ENCODE measurements at places on chromosomes 7 and 10. TPM values are rescaled to one million over a fixed set of nuclear protein-coding genes. Genes with fewer than 3 reads are reported as not detected.
A peak's percentile ranks its signal among the peaks of the same experiment; 100 is the strongest.

DNA sequence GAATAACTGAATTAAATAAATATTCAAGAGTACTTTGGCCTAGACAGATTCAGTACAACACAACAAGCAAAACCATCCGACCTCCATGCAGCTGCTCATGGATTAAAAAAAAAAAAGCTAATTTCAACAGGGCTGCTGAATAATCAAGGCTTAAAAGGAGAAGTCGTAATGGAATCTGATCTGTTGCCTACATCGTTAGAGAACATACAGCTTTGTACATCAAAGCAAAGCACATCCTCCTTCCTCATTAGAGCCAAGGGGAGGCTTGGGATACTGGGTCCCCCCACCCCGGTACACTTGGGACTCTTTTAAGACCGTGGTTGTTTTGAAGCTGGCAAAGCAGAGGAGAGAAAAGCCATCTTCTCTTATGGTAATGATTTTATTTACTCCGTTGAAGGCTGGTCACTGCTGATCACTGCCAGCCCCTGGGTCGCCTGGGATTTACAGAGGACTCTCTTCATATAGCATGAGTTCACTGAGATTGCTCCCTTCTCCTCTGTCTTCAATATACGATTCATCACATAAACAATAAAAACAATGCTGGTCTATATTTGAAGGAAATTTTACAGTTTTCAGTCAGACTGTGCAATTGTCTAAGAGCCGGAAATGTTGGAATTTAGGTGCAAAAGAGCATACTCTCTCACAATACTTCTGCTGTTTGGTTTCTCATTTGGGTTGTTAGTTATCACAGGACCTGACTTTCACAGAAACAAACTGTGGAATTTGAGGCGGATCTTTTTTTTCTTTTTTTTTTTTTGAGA, 148.8 kb downstream of the FAM107B start:
- no peak for DNase-seq

DNA sequence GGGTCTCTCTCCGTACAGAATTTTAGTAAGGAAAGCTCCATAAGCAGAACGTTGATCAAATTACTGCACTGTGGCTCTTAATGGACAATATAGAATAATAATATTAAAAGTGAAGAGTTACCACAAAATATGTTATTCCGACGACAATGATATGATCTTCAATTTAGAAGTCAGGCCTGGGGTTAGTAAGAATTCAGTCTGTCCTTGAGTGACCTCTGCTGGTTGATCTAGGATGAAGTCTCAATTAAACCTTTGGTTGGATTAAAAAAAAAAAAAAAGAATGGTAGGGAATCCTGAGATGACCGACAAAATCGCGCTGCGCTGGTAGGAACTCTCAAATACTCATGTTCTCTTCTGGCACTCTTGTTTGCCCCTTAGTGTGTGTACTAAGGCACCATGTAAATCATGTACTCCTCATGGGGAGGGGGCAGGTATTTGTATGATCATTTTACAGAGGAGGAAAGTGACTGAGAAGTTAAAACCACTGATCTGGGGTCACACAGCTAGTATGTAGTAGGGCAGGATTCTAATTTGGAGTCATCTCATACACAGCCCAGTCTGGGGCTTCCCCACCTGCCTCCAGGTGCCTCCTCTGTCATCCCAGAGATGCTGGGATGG, 161.3 kb upstream of the NPVF start:
- peak; percentile 9 for DNase-seq

DNA sequence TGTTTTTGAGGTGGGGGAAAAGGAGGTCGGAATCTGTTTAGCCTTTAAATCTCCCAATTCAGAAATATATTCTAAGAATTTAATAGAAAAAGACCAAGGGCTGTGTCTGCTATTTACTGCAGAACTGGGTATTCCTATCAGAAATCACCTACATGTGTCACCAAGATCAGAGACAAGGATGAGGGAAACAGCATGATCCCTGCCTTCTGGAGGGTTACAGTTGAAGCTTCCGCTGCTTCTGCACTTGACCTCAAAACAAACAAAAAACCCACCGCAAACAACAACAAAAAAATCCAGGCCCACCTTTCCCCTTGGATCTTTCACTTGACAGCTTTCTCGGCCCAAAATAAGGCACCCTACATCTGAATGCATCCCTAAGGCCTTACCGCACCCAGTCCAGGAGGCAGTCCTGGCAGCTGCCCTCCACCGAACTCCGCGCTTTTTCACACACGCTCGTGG, 750 bp upstream of the CDK14 start:
- DNase-seq, result no peak

GRCh38 chr7:121280656-121281055, 48.1 kb upstream of the WNT16 start:
- no peak for DNase-seq

GRCh38 chr7:37119296-37119860, 329.3 kb downstream of the ELMO1 start:
- no peak for DNase-seq

DNA sequence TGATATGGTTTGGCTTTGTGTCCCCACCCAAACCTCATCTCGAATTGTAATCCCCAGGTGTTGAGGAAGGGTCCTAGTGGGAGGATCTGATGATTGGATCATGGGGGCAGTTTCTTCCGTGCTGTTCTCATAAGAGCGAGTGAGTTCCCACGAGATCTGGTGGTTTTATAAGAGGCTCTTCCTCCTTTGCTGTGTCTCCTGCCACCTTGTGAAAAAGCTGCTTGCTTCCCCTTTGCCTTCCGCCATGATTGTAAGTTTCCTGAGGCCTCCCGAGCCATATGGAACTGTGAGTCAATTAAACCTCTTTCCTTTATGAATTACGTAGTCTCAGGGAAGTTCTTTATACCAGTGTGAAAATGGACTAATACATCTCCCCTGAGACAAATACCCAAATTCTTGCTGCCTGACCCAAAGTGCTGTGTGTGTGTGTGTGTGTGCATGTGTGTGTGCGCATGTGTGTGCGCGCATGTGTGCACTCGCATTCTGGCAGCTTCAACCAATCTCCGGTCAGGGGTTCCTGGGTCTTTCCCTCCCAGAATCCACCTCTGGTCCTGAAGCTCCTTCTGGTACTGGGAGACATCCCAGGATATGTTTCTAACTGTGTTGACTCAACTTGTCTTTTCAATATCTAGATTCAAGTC, 98.1 kb upstream of the LRRC4 start:
- DNase-seq, result no peak

DNA sequence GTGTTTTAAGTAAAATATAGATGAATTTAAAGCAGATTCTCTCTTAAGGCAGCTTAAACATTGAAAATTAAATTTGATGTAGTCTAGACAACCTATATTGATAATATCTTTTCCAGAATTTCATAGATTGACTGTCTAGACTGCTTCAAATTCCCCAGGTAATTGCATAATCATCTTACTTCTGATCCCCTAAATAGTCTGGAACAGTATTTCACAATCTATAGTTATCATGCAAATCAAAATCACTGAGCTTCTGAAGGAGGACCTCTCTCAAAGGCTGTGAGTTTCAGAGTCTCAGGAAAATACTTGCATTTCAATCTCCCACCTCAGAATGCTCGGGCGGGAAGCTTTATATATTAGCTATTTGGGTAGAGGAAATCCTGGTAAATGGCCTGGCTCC, 87.3 kb downstream of the SEMA3A start:
- DNase-seq, result no peak

DNA sequence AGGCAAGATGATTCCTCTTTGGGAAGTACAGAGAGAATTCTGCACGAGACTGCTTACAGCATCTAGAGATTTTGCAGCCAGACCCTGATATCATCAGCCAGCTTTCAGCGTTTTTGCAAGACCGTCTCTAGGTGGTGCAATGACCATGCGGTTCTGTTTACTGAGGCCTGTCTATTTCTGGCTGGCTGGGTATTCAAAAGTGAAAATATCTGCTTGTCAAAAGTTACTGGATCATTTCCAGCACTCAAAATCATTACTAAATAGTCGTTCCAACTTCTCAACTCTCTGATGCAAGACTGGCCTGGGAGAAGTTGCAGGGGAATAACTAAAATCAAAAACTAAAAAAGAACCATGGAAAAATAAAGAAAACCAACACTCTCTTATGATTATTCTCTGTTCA, 240.1 kb downstream of the ELMO1 start:
- peak; percentile 53 for DNase-seq

GRCh38 chr7:143884969-143885559, 16.9 kb downstream of the TCAF1 start:
- no peak for DNase-seq

DNA sequence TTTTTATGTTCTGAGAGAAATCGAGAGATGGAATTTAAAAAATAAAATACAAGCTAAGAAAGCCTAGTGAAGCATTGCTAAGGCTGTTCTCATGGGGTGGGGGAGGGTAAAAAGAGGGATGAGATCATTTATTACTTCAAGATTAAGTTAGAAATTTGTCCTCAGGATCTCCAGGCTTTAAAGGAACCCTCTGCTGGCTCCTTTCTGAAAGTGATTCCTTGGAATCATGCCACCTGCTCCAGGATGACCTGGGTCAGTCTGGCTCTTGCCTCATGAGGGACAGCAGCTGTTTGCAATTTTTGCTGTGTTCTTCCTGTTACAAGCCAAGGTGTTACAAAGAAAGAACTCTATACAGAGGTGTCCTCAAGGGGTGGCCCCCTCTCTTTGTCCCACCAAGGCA, 69.8 kb downstream of the CDK1 start:
- no peak for DNase-seq

- DNase-seq, result no peak
These were observed 15.8 kb upstream of the BPGM start for GRCh38 chr7:134630893-134631292.

DNA sequence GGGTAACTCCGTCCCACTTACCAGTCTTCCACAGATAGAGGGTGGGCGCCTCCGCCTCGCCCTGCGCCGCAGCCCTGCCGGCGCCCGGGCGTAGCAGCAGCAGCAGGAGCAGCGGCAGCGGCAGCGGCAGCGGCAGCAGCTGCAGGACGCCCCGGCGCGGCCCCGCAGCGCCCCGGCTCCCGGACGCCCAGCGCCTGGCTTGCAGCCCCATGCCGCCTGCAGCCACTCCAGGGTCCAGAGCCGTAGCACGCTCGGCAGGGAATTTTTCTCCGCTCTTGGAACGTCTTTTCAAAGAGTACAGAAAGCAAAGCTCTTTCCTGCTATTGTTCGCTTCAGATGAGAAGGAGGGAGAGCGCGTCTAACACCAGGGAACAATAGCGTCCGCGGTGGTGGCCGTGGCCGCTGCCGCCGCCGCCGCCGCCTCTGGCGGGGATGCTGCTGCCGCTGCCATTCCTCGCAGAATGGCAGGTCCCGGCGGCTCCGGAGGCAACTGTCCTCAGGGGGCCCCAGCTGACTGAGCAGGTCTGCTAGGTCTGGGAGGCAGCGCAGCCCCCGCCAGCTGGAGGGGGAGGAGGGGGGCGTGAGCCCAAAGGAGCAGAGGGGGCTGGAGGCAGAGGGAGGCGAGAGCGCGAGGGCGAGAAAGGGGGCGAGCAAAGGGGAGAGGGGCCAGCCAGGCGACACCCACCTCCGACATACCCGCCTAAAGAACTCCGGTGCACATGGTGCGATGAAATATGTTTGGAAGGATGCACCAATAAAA, at the start of gene THSD7A:
Gene THSD7A, minus strand, starts transcription at position 463 of the 760 bp plus-strand sequence. Its CDS starts 252 bp downstream, at position 211.
- peak; percentile 6 for DNase-seq

DNA sequence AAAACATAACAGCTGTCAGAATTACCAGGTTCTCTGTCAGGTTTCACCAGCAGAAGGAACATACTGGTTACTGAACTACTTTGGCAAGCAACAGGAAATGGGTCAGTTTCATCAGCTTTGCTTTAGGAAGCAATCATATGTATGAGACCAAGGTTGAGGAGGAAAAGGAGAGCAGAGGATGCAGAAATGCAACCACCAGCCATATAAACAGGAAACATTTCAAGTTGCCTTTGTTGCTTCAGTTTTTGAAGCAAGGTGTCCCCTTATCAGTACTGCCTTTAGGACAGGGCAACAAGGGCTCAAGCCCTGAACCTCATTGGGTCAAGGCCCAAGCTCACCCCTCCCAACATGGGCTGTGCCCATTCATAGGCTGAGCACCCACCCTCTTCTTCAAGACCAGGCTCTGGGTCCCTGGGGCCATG, 10.2 kb downstream of the HIPK2 start:
- no peak for DNase-seq

GRCh38 chr7:15720849-15721471, 34.5 kb upstream of the MEOX2 start:
- no peak for DNase-seq

Gene NPC1L1
- not detected for total RNA-seq

Gene CPA2
- not detected for total RNA-seq

Gene CYP3A7
- total RNA-seq, result not detected

Gene SLC13A1
- 0.10 TPM for total RNA-seq

Gene GPR15LG
- not detected for total RNA-seq

Gene ELN
- total RNA-seq, result not detected

Gene H2BK1
- 3.1 TPM for total RNA-seq

Gene EXOC4
- 132 TPM for total RNA-seq

Gene AKR1C4
- total RNA-seq, result not detected
